Chondrocyte (in vitro differentiated cells): ENCODE measurements at places on chromosomes 1 and 21.

GRCh38 chr1:9282696-9282955, 10.1 kb upstream of the SPSB1 start:
- peak; percentile 38 for DNase-seq

- no peak for DNase-seq
Observed at GRCh38 chr1:97247196-97247595, 525.6 kb downstream of the PTBP2 start.

- no peak for DNase-seq
Observed at GRCh38 chr1:31390071-31390470, 17.2 kb upstream of the FABP3 start.

DNA sequence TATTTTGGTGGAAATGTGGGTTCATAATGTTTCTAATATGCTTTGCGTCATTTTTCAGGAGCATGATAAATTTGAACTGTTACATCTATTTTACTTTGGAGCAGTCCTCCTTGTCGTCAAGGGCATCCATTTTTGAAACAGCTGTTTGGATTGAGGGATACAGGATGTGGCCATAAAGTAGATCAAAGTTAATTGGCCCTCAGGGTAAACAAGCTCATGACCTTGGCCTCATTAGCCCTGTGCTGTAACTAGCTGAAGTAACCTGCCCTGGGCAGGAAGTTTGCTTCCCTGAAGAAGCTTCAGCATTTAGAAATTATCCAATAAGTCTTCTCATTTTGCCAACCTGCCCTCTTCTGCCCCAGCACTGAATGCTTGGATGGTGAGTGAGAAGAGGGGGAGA, 24.8 kb upstream of the RGL1 start:
- no peak for DNase-seq

GRCh38 chr1:10658396-10659066, 137.9 kb downstream of the CASZ1 start:
- DNase-seq = no peak

- no peak for DNase-seq
Observed at GRCh38 chr21:38460171-38460742, 38.0 kb downstream of the ERG start.

GRCh38 chr1:176055398-176055797, 151.7 kb downstream of the COP1 start:
- no peak for DNase-seq

- DNase-seq = no peak
Observed at GRCh38 chr1:240021709-240022108, 70.0 kb upstream of the FMN2 start.

- DNase-seq = no peak
Observed at GRCh38 chr1:38546636-38547035, 312.9 kb downstream of the RRAGC start.

- no peak for DNase-seq
Observed at GRCh38 chr1:21260405-21261125, 29.7 kb downstream of the ECE1 start.

GRCh38 chr1:54723985-54724384, 8.3 kb downstream of the TTC4 start:
- DNase-seq = no peak

- DNase-seq = no peak
Observed at GRCh38 chr1:55088413-55088812, 49.1 kb downstream of the PCSK9 start.

DNA sequence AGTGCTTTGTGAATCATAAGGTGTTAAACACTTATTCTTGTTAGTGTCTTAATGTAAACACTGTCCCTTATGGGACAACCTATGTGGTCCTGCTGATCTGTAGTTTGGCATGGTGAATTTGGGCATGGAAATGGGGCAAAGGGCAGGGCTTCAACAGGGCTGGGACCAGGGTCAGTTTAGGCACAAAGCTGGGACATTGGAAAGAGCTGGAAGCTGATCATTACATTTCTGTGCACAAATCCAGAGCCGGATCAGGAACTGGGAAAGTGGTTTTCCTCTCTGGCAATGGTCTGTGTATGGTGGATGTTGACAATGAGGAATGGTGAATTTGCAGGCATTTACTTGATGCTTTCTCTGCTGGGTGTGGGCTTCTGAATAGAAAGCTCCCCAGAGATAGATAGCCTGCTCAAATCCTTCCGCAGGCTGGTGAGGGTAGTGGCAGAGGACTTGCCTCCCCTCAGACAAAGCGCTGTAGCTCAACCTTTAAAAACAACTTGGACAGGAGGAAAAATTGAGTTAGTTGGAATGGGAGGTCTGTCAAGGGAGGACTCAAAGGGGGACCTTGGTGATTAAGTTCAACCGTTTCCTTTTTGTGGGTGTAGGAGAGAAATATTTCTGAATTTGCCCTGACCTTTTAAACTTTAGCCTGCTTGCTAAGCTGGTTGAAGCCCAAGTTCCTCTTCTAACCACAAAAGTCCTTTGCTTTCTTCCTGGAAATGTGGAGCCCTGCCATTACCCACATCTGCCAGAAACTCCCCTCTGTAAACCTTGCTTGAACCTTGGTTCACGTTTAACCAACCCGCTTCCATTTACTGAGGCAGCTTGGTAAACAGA, 35.3 kb downstream of the HLX start:
- DNase-seq = no peak

GRCh38 chr21:32772281-32773047, 909 bp upstream of the PAXBP1 start:
- DNase-seq = no peak

DNA sequence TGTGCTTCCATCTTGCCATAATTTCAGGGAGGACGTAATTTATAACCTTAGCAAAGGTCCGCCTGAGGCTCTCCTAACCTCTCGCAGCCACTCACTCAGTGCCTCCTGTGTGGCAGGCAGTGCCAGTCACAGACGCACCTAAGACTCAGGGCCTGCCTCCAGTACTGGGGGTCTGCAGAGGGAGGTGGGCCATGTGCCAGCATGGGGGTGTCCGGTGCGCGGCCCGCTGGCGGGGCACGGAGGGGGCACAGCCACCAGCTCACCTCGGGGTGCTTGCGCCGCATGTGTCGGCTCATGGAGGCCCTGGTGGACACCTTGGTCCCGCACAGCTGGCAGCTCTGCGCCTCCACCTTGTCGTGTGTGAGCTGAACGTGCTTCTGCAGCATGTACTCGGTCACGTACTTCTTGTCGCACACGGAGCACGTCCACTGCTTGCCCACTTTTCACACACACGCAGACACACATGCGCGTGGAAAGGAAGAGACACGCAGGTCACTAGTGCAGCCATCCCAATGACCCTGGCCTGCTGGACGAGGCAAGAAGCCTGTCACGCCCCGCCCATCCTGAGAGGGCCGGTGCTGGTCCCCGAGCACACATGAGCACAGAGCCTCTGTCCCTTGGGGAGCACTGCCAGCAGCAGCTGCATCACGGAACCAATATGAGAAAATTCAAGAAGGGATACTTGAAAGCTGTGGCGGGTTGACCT, 43.2 kb upstream of the RIPK4 start:
- no peak for DNase-seq

DNA sequence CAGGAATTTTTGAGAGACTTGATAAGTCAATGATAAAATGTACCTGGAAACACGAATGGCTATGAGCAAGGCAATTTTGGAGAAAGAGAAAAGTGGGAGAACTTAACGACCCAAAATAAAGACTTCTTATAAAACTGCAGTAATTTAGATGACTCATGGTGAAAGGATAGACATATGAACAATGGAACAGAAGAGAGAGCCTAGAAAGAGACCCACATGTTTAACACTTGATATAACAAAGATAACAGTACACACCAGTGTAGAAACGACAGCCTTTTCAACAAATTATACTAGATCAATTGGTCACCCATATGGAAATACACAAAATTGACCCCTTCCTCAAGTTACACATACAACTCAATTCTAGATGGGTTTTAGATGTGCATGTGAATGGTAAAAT, 117.5 kb upstream of the GALNT2 start:
- DNase-seq = no peak

- no peak for DNase-seq
Observed at GRCh38 chr1:9451081-9451480, 88.2 kb upstream of the SLC25A33 start.

DNA sequence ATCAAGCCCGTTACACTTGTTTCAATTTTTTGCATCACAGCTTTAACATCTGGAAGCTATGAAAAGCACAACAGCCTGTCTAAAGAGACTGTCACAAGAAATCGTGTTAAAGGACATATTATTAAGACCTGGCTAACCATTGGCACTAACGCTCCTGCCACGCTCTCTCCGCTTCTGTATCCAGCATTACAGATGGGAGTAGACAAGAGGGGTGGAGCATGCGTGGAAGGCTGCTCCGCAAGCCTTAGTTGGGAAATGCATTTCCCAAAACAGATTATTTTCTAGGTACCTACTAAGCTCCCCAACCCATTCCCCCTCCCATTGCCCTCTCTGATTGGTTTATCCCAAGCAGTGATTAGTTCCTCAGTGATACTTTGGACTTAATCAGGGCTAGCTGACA, 72.4 kb downstream of the NTNG1 start:
- DNase-seq = no peak

DNA sequence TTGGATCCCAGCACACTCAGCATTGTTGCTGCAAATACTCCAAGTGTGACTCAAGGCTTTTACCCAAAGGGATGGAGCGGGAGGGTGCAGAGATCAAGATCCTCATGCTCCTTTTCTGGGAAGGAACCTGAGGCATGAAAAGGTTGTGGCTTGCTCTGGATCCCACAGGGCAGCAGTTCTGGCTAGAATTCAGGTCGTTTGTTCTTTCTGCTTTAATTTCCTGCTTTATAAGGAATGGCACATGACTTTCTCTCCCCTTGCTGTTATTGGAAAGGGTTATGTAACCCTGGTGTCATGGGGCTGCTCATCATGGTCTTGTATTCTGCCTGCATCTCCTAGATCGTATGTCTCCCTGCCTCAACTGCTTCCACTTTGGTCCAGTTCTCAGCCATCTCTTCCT, 101.6 kb downstream of the NOS1AP start:
- no peak for DNase-seq

GRCh38 chr1:1021920-1022259, 2.0 kb downstream of the AGRN start:
- no peak for DNase-seq

DNA sequence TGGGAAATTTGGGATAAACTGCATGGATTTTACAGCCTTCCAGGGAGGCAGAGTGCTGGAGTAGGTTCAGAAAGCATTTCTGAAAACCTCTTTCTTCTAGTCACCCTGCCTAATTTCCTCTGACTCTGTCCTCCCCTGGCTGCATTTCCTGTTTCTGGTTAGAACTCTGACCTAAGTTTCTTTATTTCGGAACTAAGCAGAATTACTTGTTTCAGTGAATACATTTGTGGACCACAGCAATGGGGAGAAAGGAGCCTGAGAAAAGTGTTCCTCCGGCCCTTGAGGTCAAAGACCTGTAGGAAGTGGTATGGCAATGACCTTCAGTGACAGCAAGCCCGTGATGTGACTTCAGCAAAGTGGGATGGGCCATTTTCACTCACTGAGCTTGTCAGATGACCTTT, 173.4 kb upstream of the RUNX1 start:
- DNase-seq = no peak

DNA sequence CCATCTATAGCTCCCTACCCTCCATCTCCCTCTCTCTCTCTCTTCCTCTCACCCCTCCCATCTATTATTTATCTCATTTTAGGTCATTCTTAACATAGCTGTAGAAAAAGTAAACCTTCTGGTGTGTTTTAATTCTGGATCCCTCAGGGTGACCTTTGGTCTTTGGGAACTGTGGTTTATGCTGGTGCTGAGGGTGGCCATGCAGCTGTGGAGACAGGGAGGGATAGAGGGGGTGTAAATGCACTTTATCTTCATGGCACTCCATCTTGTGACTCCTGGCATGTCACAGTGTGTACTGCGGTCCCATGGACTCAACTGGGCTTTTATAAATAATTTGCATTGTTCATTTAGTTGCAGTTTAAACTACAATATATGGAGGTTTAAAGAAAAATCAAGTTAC, 50.2 kb upstream of the RUNX1 start:
- no peak for DNase-seq

GRCh38 chr1:111484391-111485026, 10.7 kb downstream of the C1orf162 start:
- no peak for DNase-seq

GRCh38 chr1:38244218-38244845, 197.7 kb upstream of the POU3F1 start:
- DNase-seq = no peak
